Esophagus squamous epithelium (tissue), 5 donors: ENCODE measurements at places on chromosomes 13 and 19.

DNA sequence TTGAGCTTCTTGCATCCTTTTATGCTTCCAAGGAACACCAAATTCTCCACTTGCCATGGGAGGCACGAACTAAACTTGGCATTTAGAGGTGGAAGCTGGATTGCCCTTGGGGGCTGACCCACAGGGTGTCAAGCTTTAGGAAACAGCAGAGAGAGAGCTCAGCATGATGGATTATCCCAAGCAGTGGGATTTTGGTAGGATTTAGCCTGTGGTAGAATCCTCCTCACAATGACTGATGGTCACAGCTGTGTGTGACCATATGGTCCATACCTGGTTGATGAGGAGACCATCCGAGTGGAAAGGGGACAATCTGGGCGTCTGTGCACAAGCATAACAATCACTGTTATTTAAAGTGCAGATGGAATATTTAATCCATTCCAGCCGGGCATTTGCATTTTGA is 40.1 kb upstream of the PSG9 start:
- DNase-seq = no peak

DNA sequence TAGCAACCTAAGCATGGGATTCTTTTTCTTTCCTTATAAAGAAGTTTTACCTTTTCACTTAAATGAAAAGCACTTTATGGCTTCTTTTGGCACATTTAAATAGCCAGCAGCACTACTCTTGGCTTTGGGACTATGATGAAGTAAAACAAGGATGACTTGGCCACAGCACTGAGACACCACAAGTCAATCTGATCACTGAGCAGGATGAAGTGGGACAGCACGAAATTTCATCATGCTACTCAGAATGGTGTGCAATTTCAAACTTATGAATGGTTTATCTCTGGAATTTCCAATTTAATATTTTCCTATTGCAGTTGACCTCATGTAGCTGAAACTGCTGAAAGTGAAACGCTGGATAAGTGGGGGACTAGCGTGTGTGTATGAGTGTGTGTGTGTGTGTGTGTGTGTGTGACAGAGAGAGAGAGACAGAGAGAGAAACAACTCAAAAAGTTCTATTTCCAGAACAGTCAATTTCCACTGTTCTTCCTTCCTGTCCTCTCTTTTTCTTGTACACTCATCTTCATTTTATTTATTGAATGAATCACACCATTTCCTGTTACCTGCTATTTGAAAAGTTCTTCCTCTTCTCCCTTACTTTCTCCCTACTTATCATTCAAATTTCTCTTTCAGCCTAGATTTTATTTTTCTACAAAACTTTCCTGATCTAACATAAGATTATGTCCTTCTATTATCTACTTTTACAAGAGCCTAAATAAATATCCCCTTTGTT is 414.2 kb upstream of the MIR17HG start:
- no peak for DNase-seq

GRCh38 chr19:1698636-1699035 is 46.2 kb upstream of the TCF3 start:
- no peak for DNase-seq

DNA sequence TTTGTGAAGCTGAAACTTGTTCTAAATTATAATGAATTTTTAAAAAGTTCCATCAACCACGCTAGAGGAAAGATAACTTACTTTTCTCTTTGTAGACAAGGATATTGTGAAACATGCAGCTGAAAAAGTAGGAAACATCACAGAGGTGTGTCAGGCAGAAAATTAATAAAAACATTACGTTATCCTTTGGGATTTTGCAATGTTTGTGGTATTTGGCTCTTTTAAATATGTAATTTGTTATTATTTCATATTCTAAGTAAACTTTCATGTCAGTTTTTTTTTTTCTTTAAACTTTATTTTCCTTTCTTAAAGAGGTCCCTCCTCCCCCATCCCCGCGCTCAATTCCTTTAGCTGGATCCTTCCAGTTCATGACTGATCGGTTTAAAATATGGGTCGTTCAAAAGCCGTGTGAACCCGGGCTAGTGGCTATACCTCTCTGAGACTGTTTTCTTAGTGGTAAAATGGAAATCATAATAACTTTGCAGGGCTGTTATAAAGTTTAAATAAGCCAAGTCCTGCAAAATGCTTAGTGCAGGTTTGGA is 740 bp upstream of the CCDC61 start:
- no peak for DNase-seq

GRCh38 chr13:41117869-41118268 is 14.7 kb downstream of the KBTBD6 start:
- no peak for DNase-seq

DNA sequence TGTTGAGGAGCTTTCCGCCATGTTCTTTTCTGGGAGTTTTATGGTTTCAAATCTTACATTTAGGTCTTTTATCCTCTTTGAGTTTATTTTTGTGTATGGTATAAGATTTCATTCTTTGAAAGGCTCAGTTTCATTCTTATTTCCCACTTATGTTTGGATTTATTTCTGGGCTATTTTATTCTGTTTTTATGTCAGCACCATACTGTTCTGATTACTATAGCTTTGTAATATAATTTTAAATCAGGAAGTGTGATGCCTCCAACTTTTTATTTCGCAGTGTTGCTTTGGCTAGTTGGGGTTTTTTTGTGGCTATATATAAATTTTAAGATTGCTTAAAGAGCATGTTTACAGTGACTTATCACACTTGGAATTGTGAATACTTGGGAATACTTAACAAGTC is 135.1 kb downstream of the SIPA1L3 start:
- no peak for DNase-seq

- no peak for DNase-seq
Observed at GRCh38 chr13:49539746-49540145, 44.0 kb downstream of the PHF11 start.

DNA sequence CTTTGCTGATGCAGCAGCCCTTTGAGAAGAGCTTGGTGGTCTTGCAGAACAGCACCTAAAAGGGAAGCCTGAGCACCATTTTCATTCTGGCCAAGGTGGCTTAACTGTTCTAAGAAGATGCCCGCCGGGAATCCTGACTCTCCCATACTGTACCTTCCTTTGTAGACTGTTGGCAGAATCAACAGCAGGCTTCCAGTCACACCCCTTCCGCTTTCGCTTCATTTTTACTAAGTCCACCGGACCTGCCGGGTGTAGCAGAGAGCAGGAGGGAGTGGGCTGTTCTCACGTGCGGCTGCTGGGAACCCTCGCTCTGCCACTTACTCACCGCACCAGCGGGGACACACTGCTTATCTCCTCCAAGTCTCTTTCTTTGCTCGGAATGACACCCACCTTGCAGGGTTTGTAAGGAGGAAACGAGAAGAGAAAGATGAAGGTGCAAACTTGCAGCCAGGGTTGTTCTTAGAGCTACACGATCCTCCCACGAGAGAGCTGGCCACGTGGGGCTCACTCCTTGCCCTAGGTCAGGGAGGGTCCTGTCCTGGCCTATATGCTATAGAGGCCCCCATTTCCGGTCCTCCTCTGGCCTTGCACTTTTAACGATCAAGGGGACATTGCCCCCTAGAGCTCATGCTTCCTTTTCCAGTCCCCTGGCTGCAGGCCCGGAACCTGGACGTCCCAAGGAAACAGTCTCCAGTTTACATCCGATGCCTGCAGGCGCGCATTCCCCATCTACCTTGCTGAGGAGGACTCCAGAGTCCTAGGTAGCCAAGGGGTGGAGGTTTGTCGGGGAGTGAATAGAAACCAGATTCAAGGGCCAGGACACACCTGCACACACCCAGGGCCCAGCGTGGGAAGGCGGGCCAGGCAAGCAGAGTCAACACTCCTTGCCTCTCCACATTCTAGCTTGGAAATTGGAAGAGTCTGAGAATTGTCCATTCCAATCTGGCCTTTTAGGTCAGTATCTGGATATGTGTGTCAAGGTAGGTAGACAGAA is 453.6 kb downstream of the IRS2 start:
- DNase-seq = no peak

- DNase-seq = no peak
Observed at GRCh38 chr13:43274881-43275280, 251.5 kb downstream of the DNAJC15 start.

GRCh38 chr19:12987190-12987589 is 8.1 kb upstream of the NFIX start:
- DNase-seq = no peak

DNA sequence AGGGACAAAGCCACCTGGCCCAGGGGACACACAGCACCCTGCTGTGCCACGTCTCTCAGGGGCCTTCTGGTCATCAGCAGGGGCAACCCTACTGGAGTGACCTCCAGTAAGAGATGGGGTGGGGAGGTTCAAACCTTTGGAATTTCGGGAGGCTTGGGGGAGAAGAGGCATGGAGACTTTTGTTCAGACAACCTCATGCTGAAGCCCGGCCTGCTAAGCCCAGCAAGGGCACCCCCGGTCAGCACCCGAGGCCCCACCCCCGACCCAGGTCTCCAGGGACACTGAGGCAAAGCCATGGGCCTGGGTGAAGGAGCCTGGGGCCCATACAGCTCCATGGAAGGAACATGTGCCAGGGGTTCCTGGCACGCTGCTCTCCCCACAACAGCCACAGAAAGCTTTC is 23.3 kb downstream of the ZNF787 start:
- DNase-seq = no peak

- DNase-seq = no peak
Observed at GRCh38 chr13:99004978-99005377, 27.1 kb upstream of the DOCK9 start.

- no peak for DNase-seq
Observed at GRCh38 chr19:50479761-50480251, 3.2 kb upstream of the GARIN5A start.

GRCh38 chr19:9819596-9819909 is 674 bp upstream of the FBXL12 start:
- DNase-seq = no peak

GRCh38 chr13:103952183-103952582 is 886.0 kb upstream of the SLC10A2 start:
- no peak for DNase-seq

- DNase-seq = no peak
Observed at GRCh38 chr13:44815623-44816022, 173.6 kb downstream of the NUFIP1 start.

DNA sequence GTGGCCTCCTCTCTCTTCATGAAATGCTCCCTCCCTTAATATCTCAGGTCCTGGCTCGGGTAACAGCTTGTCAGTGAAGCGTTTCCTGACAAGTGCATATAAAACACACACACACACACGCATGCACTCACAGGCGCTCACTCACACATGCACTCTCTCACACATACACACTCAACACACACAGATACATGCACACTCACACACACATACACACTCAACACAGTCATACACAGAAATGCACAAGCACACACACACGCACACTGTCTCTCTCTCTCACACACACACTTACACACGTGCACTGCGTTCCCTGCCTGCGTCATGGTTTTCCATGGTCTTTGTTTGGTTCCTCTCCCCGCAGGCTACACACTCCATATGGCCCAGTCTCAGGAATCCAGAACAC is 344.1 kb downstream of the UQCRFS1 start:
- no peak for DNase-seq

DNA sequence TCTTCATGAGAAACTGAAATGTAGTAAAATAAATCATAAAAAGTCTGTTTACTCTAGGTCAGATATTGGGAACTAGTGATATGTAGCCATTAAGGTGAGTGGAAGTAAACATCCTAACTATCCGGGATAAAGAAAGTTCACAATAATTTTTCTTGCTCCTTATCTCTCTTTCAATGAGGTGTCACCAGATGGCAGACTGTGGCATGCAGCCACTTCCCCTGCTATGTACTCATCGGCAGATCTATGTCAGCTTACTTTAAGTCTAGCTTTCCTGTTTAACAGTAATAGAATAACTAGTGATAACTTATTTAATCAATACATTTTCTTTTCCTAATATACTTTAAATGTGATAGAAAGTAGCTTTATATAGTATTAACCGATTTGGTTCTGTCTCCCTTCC is 181.9 kb downstream of the NDFIP2 start:
- DNase-seq = no peak

GRCh38 chr13:31043957-31044356 is 111.5 kb downstream of the TEX26 start:
- DNase-seq = no peak

DNA sequence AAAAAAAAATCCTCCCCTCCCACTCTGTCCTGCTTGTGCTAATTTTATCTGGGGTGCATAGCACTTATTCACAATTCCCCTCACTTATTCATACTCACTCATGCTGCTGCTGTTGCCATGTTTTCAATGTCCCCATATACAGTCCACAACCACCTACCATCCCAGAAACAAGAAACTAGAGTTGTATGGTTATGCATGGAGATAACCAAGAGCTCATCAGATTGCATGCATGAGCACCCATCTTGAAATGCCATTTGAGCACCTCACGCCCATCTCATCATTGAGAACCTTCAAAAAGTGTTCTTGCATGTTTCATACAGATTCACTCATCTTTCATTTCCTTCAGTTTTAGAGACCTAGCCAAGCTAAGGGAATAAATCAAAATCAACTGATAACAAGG is 15.1 kb upstream of the N4BP2L2 start:
- no peak for DNase-seq

DNA sequence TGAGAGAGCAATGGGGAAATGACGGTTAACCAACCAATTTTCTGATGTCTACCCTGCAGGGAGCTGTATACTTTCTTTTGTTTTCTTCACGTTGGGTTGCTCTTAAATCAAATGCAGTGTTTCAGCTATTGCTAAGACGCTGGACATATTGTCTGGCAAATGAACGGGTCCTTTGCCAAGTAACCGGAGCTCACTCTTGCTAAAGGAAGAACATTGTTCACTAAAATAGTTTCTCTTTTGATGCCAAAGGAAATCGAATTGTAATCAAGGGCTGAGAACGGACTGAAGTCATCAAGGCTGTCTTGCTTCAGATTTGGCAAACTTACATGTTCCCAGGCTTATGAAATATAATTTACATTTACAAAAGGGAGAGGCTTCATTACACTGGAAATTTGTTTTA is 142.3 kb upstream of the ARGLU1 start:
- DNase-seq = no peak

GRCh38 chr13:32988608-32989289 is 27.5 kb upstream of the KL start:
- no peak for DNase-seq

- no peak for DNase-seq
Observed at GRCh38 chr19:35545855-35546381, 492 bp downstream of the TMEM147 start.

- DNase-seq = no peak
Observed at GRCh38 chr13:49587311-49587847, 2.0 kb upstream of the RCBTB1 start.

DNA sequence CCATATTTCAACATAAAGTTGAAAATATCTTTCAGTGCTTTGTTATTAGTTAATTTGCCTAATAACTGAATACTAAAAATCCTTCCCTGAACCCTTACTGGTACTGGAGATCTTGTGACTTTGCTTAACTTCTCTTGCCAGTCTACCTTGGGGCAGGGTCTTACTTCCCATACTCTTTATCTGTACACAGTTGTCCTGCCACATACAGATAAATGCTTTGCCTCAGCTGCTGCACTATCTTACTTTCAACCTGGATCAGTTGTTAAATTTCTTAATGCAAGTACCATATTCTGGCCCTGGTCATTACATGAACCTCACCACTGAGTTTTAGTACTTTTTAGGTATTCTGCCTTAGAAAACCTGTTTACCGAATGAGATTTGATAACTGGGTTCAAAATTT is 107.6 kb downstream of the PIBF1 start:
- no peak for DNase-seq
